ENCODE measurements at places on chromosomes 13 and 19.

- no peak for DNase-seq
These were observed 4.9 kb downstream of the BAX start for GRCh38 chr19:48959341-48960239.

DNA sequence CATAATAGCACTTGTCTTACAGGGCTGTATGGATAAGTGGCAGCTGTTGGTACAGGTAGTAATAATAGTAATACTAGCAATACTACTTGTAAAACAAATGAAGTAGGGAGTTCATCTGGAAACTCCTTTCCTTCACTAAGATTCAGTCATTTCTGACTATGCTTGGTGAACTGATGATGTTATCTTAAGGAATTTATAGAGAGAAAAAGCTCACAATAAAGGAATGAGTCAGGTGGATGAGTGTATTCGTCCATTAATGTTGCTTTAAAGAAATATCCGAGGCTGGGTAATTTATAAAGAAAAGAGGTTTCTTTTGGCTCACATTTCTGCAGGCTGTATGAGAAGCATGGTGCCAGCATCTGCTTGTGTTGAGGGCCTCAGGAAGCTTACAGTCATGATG lies 477.3 kb downstream of the KLF12 start:
- DNase-seq, result no peak

DNA sequence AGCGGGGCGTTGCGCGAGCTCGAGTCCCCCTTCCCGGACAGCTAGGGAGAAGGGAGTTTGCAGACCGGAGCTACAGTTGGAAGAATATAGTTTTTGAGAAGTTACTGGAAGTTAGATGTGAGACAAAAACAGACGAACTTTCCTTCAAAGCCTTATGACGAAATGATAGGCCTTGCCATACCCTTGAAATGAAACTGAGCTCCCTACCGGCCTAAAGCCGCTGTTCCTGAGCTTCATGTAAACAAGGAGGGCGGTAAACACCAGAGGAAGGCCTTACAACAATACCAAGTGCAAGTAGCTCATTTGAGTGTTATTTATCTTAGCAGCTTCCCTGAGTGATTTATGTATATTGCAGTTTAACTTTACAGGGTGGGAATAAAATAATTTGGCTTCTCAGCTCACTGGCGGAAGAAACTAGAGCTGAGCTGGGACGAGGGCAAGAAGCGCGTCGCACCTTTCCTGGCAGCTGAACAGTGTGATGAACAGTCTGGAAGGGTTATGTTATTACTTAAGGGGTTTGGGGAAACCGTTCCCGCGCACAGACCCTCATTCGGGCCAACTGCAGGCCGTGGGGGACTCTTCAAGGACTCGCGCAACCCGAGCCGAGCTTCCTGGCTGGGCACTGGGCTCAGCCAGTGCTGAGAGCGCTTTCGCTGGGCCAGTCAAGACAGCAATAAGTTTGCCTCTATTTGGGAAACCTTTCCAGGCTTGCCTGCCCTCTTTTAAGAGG lies 111.2 kb downstream of the KCNRG start:
- peak; percentile 48 for DNase-seq

- DNase-seq, result no peak
These were observed 66.1 kb upstream of the C1QTNF9B start for GRCh38 chr13:23963184-23963931.

DNA sequence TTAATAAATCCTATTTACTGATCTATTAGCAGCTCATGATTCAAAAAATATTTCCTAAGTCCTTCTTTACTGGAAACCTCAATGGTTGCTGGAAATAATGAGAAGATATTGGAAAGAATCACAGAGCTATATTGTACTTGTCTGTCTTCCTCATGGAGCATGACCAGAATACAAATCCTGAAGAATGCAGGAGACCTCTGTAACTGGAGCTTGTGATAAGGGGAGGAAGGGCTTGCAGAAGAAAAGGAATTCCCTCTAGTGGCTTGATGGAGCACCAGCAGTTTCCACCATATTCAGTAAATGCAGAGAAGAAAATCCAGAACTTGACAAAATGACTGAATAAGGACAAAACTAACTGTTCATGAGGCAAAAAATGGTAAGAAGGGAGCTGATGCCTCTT lies 1333.1 kb downstream of the EFNB2 start:
- DNase-seq, result no peak

DNA sequence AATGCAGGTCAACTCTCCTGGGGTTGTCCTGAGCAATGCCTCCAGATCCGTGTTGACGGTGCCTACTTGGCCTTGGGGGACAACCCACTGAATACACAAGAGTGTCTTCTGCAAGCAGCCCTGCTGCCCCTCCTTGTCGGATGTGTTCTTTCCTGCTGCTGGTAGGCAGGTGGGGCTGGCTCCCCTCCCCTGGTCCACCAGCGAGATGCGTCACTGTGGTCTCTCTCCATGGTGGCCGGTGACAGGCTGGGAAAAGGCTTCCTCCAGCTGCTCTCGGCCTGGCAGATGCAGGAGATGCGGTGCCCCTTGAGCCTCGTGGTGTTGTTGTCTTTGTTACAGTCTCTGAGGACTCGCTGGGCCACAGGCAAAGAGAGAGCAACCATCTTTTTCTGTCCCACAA lies 84.9 kb downstream of the RGCC start:
- no peak for DNase-seq

DNA sequence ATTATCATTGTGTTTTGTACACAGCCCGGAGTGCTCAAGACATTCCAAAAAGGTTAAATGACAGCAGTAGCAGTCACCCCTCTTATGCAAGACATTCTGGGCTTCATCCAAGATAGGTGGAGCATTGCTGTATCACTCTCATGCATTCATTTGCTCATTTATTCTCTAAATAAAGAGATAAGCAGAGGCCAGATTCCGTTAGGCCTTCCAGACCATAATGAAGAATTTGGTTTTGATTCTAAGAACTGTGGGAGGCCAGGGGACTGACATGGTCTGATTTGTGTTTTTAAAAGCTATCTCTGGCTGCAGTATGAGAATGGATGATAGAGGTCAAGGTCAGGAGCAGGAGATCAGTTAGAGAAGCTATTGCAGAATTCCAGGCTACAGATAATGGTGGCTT lies 145.8 kb downstream of the KCNRG start:
- no peak for DNase-seq
